ENCODE measurements at places on chromosomes 3 and 15. TPM values are rescaled to one million over a fixed set of nuclear protein-coding genes. Genes with fewer than 3 reads are reported as not detected.

- H3K36me3 ChIP-seq = no peaks in the 10 kb centered on the region
- H3K4me1 ChIP-seq = no peaks in the 10 kb centered on the region
- H3K27me3 ChIP-seq = no peaks in the 10 kb centered on the region
- no peak overlapping the region for H3K4me3 ChIP-seq
These were observed 36.1 kb upstream of the PLSCR5 start for GRCh38 chr3:146640955-146641867.

GRCh38 chr3:139537795-139538621 is 1.5 kb downstream of the RBP1 start:
- H3K4me1 ChIP-seq = no peaks in the 10 kb centered on the region
- no peak for DNase-seq
- H3K4me3 ChIP-seq = no peak overlapping the region
- no peak overlapping the region for H3K27ac ChIP-seq

GRCh38 chr3:113625834-113626233 is 70.6 kb downstream of the USF3 start:
- H3K27ac ChIP-seq = no peak overlapping the region
- DNase-seq = no peak
- H3K27me3 ChIP-seq = no peaks in the 10 kb centered on the region
- no peaks in the 10 kb centered on the region for H3K4me1 ChIP-seq
- H3K36me3 ChIP-seq = peaks cover 50% of the 10 kb centered on the region

- H3K27ac ChIP-seq = no peak overlapping the region
- H3K4me3 ChIP-seq = no peak overlapping the region
- H3K4me1 ChIP-seq = no peaks in the 10 kb centered on the region
- DNase-seq = no peak
- H3K27me3 ChIP-seq = no peaks in the 10 kb centered on the region
These were observed 16.7 kb upstream of the CRTC3 start for GRCh38 chr15:90512981-90513380.

- H3K4me3 ChIP-seq = peak within 1 kb of the TSS; percentile 22
- no peak within 1 kb of the TSS for H3K27ac ChIP-seq
These were observed at the start of gene PROK2 for GRCh38 chr3:71784914-71785531. Gene PROK2, minus strand, starts transcription at chr3:71785148. Its CDS starts 96 bp downstream, at chr3:71785052.

- H3K27ac ChIP-seq = no peak overlapping the region
- no peaks in the 10 kb centered on the region for H3K27me3 ChIP-seq
- no peak overlapping the region for H3K4me3 ChIP-seq
- no peaks in the 10 kb centered on the region for H3K4me1 ChIP-seq
These were observed 8.3 kb upstream of the CHRM5 start for GRCh38 chr15:33959844-33960548.

DNA sequence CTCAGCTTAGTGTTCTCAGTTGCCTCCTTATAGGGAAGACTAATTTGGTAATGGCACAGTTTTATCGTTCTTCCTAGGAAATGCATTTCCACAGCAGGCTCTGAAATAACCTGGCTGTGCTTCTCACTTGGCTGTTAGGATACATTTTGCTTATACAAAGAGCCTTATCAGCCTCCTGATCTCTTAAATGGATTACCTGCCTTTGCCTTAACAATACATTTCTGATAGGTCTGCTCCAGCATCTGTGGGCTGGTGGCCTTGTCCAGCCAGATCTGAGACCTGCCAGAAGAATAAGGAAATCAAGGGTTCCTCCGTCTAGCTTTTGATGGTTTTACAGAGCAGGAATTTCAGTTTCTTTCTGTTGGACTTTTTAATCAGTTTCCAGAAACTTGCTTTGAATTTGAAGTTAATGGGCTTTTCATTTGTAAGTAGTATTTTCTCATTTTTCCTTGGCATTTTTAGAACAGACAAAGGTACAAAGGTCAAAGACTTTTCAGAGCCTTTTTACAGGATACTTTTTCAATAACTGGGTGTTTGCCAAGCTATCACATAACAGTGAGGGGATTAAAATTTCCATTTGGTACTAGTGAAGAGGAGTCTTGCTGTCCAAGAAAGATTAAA is 116.3 kb downstream of the AKAP13 start:
- no peak overlapping the region for H3K4me3 ChIP-seq

DNA sequence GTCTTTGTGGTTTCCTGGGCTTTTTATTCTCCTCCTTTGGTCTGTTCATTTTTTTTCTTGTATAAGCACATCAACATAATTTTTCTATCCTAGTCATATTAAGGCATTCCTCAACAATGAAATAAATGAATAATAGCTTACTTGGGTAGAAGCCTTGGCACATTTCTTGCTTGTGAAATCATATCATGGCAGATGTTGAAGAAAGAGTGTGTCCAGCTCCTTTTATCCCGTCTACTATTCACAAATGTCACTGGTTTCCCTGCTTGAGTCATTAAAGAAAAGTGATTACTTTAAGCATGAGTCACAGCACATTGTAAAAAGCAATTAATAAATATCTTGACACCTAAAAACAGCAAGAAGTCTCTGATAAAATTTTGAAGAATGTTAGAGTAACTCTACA is 42.1 kb downstream of the MINAR1 start:
- H3K27me3 ChIP-seq = no peaks in the 10 kb centered on the region
- no peaks in the 10 kb centered on the region for H3K4me1 ChIP-seq
- no peak overlapping the region for H3K4me3 ChIP-seq
- DNase-seq = no peak

GRCh38 chr3:194089357-194090177 is 46.4 kb upstream of the HES1 start:
- H3K4me3 ChIP-seq = no peak overlapping the region
- H3K36me3 ChIP-seq = no peaks in the 10 kb centered on the region
- H3K4me1 ChIP-seq = no peaks in the 10 kb centered on the region
- DNase-seq = no peak
- no peak overlapping the region for H3K27ac ChIP-seq

GRCh38 chr15:99984491-99985243 is 251.4 kb upstream of the LYSMD4 start:
- DNase-seq = no peak
- no peak overlapping the region for H3K27ac ChIP-seq
- no peaks in the 10 kb centered on the region for H3K27me3 ChIP-seq
- no peaks in the 10 kb centered on the region for H3K4me1 ChIP-seq
- no peaks in the 10 kb centered on the region for H3K36me3 ChIP-seq
- H3K4me3 ChIP-seq = no peak overlapping the region

- no peaks in the 10 kb centered on the region for H3K27me3 ChIP-seq
- H3K36me3 ChIP-seq = no peaks in the 10 kb centered on the region
- no peaks in the 10 kb centered on the region for H3K4me1 ChIP-seq
- no peak for DNase-seq
- H3K4me3 ChIP-seq = no peak overlapping the region
- H3K27ac ChIP-seq = no peak overlapping the region
These were observed 257.8 kb downstream of the CDIN1 start for GRCh38 chr15:36837246-36837645.

GRCh38 chr3:76470285-76470684 is 569.6 kb upstream of the ROBO2 start:
- H3K27ac ChIP-seq = no peak overlapping the region
- no peak for DNase-seq
- H3K4me3 ChIP-seq = no peak overlapping the region
- no peaks in the 10 kb centered on the region for H3K27me3 ChIP-seq

- H3K4me3 ChIP-seq = no peak overlapping the region
- H3K27me3 ChIP-seq = no peaks in the 10 kb centered on the region
- DNase-seq = no peak
- no peaks in the 10 kb centered on the region for H3K4me1 ChIP-seq
These were observed 14.4 kb upstream of the TPRG1 start for GRCh38 chr3:189157232-189158007.

- H3K4me3 ChIP-seq = no peak overlapping the region
- H3K4me1 ChIP-seq = no peaks in the 10 kb centered on the region
- DNase-seq = no peak
- no peaks in the 10 kb centered on the region for H3K36me3 ChIP-seq
- no peak overlapping the region for H3K27ac ChIP-seq
These were observed 10.3 kb downstream of the FAM227B start for GRCh38 chr15:49610157-49610918.

- H3K36me3 ChIP-seq = no peaks in the 10 kb centered on the region
- no peaks in the 10 kb centered on the region for H3K27me3 ChIP-seq
- H3K4me3 ChIP-seq = peak overlapping the region; percentile 55
These were observed 481 bp upstream of the CRYBG3 start for GRCh38 chr3:97821287-97821773.

Gene RCN2
- 30.2 TPM for total RNA-seq

Gene CCDC13
- total RNA-seq = 0.96 TPM

Gene LDHAL6B
- total RNA-seq = not detected

Gene DPPA2
- not detected for total RNA-seq

Gene CCR3
- total RNA-seq = 0.29 TPM

Gene DET1
- total RNA-seq = 11.7 TPM
